Activated CD4-positive, alpha-beta T cell treated with anti-CD3 and anti-CD28 coated beads for 4 hours (primary cell): ENCODE measurements at places on chromosomes 7 and 10.

GRCh38 chr10:21501731-21502347, 23.6 kb downstream of the SKIDA1 start:
- no peak for DNase-seq

DNA sequence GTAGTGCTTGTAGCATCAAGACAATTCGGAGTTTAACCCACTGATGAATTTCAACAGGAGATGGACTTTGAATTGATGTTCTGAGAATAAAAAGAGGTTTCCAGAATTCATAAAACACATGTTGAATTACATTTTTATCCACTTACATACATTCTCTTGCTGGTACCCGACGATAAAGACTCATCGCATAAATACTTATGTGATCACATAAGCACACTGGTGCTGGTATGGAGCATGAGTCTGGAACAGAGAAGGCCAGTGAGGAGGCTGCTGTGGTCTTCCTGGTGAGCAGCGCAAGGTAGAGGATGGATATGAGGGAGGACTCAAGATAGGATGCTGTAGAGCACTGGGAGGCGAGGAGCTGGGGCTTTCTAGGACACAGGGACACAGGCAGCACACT, 109.0 kb downstream of the RNF216 start:
- DNase-seq: no peak

- DNase-seq: no peak
Measured at GRCh38 chr10:43872644-43873043, 224.0 kb upstream of the ZNF32 start.

GRCh38 chr7:159145490-159145855, 806 bp upstream of the VIPR2 start:
- DNase-seq: no peak

DNA sequence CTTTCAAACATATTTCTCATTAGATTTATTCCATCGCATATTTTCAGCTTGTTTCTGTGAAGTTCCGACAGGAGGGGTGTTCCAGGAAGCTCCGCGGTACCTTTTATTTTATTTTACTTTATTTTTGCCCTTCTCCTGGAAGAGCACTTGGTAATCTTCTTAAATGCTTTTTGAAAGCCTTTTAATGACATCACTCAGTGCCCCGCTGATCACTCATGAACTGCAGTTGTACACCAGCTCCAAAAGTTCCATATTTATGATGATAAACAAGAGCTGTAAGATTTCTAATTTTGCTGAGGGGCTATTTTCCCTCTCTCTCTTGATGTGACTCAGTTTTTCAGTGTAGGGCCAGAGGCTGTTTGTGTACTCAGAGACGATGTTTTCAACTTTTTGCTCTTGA, 144.4 kb downstream of the KIAA1217 start:
- no peak for DNase-seq
